ENCODE measurements at places on chromosomes 2 and 18.

DNA sequence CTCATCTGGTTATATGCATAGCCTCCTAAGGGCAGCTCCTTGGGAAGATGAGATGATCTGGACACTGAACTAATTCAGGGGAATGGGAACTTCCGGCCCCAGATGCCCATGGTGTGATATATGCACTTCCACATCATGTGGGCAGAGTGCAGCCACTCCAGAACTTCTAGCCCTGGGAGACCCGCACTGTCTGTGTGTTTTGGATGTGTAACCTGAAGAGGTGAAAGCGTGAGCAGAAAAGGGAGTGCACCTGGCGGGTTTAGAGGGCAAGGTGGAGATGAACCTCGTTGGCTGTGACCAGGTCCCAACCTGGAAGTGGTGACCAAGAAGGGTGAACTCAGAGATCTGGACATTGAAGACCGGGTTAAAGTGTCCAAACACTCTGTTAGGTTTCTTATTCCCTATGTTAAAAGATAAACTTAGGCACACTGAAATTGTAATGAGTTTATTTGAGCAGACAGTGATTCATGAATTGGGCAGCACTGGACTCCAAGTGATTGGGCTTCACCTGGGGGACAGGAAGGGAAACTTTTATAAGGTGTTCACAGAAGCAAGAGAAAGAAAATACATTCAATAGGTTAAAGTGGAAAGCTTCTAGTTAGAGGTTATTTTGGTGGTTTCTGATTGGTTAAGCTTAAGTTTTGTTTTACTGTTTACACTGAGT lies 296.2 kb upstream of the SKOR2 start:
- DNase-seq, result no peak

GRCh38 chr2:176612736-176613135 lies 343.5 kb downstream of the MTX2 start:
- no peak for DNase-seq

DNA sequence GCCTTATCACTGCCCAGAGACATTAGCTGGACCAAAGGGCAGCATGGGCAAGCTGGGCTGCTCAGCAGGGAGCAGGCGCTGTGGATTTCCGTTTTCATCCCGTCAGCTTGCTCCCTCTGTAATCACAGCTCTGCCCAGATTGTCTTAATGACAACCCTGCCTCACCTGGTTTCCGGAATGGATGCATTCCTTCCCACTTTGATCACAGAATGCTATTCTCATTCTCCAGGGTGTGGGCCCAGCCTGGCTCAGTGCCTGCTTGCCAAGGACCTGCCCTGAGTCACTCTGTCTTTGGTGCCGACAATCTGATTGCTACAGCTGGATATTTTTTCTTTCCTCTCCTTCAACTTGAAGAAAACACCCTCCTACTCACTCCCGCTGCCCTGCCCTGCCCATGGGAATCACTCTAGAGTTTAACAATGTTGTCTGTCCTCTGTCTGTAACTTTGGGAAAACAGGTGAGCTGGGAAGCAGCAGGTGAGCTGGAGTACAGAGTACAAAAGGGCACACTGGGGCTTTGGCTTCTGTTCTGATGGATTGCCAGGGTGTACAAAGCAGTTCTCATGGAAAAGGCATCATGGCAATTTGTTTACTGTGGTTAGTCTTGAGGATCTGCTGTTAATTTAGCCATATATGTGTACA lies 27.2 kb upstream of the FAM136A start:
- peak; percentile 85 for DNase-seq

- DNase-seq, result no peak
Observed at GRCh38 chr2:60067006-60067405, 486.4 kb downstream of the BCL11A start.

DNA sequence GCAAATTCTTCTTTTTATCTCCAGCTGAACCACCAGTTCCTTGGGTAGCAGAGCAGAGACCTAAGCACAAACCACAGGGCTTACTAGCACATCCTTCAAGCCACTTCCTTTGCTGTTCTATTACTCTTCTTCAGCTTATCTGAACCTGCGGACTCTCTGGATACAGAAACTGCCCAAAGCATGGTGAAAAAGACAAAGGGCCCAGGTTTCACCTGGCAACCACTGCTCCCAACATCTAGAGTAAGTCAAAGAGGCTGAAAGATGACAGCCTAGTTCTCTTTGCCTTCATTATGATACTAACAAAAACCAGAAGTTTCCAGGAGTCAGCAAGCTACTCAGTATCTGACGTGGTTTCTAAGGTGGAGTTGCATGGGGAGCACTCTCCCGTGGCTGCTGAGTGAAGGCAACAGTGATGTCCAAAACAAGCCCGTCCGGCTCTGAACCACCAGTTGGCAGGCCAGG lies 43.4 kb downstream of the KANSL3 start:
- no peak for DNase-seq

DNA sequence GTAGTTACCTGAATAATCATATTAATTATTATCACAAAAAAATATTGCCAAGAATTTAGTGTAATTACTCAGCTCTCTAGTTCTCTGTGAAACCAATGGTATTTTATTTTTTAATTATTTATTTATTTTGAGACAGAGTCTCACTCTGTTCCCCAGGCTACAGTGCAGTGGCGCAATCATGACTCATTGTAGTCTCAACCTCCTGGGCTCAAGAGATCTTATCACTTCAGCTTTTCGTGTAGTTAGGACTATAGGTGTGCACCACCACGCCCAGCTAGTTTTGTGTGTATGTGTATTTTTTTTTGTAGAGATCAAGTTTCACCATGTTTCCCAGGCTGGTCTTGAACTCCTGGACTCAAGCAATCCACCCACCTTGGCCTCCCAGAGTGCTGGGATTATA lies 440.4 kb upstream of the CDH20 start:
- DNase-seq, result no peak

DNA sequence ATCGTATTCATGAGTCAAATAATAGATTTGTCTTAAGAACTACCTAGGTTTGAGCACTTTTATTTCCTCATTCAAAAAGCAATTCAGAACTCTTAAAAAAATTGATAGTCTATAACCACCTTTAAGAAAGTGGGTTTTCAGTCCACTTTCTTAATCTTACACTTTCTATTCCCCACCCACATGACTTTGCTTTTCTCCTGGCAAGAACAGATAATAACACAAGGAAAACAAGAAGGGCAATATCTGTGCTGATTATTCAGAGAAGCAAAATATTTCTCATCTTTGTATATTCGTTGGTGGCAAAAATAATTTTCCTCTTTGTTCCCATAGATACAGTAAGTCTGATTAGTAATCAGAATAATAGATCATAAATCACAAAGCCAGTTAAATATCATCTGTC lies 130.6 kb upstream of the DNAJC10 start:
- DNase-seq, result no peak

GRCh38 chr2:85481818-85482777 lies 56.9 kb upstream of the MAT2A start:
- DNase-seq, result no peak

GRCh38 chr18:61651880-61652268 lies 240.9 kb downstream of the RNF152 start:
- peak; percentile 65 for DNase-seq

- no peak for DNase-seq
Observed at GRCh38 chr2:176967911-176968450, 244.6 kb upstream of the HNRNPA3 start.

GRCh38 chr2:85901155-85901554 lies 12.4 kb upstream of the ST3GAL5 start:
- no peak for DNase-seq
